Activated CD8-positive, alpha-beta T cell treated with anti-CD3 and anti-CD28 coated beads, Interleukin-2, amount 10 ng/mL, durations not matched to agents 7 days and 5 days (primary cell): ENCODE measurements at places on chromosomes 3 and 15.

GRCh38 chr3:48241796-48242455 is 1.0 kb downstream of the ZNF589 start:
- peak overlapping the region; percentile 96 for H3K27ac ChIP-seq
- peak overlapping the region; percentile 92 for H3K4me3 ChIP-seq
- no peaks in the 10 kb centered on the region for H3K27me3 ChIP-seq
- peaks cover 11% of the 10 kb centered on the region for H3K36me3 ChIP-seq

- no peak overlapping the region for H3K27ac ChIP-seq
- DNase-seq = no peak
- peaks cover 15% of the 10 kb centered on the region for H3K4me1 ChIP-seq
- H3K36me3 ChIP-seq = peaks cover 21% of the 10 kb centered on the region
- H3K4me3 ChIP-seq = no peak overlapping the region
- H3K27me3 ChIP-seq = no peaks in the 10 kb centered on the region
These were observed 12.5 kb downstream of the SLC6A6 start for GRCh38 chr3:14414846-14415464.

GRCh38 chr3:4908433-4909156 is 70.6 kb upstream of the BHLHE40 start:
- no peak overlapping the region for H3K4me3 ChIP-seq
- H3K4me1 ChIP-seq = peaks cover 55% of the 10 kb centered on the region
- H3K27ac ChIP-seq = no peak overlapping the region
- no peak for DNase-seq

DNA sequence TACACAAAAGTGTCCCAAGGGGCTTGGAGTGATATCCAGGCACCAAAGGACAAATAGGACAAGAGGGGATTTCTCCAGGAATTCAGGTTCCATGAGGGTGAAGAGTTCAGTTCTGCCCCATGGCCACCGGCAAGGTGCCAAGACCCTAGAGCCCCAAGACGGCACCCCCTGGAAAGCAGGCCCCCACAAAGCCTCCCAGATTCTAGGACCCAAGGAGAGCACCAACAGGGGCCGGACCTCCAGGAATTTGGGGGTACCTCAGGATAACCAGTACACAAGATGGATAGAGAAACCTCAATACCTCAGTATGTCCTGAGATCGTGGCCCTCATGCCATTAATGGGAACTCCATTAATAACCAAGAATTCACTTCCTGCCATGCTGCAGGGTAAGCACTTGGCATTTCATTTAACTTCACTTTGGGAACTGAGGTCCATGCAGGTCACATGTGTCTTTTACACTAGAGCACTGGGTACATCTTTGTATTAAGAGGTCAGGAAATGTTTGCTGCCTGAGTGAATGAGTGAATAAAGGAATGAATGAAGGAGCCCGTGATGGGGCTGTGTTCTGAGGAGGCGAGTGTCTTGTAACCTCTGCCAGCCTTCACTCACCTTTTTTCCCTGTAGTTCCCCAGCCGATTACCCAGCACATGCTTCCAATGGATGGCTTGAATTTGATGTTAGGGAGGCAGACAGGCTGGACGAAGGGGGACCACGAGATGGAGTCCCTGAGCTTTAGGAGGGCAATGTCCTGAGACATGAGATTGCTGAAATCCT is 15.5 kb upstream of the PRSS50 start:
- H3K4me1 ChIP-seq = no peaks in the 10 kb centered on the region
- peaks cover 19% of the 10 kb centered on the region for H3K27me3 ChIP-seq
- no peak for DNase-seq
- no peak overlapping the region for H3K27ac ChIP-seq
- no peak overlapping the region for H3K4me3 ChIP-seq
- H3K36me3 ChIP-seq = no peaks in the 10 kb centered on the region

DNA sequence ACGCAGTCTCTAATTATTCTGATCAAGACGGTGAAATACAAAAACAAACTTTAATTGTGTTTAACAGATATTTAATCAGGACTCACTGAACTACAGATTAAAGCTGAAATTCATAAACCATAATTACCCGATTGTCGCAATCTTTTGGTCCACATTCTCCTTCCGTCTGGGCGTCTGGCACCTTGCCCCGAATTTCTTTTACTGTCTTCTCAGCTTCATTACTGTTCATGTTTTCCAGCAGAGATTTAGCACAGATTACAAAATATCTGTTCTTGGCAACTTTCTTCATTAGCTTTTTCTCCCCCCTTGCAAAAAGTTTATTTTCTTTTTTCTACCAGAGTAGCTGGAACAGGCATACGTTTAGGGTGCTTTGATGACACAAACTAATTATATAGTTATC is 271.4 kb downstream of the TIGIT start:
- DNase-seq = no peak
- no peak overlapping the region for H3K4me3 ChIP-seq

GRCh38 chr3:32383136-32383711 is 8.4 kb upstream of the CMTM7 start:
- H3K36me3 ChIP-seq = no peaks in the 10 kb centered on the region
- no peak for DNase-seq
- H3K4me3 ChIP-seq = no peak overlapping the region
- H3K27me3 ChIP-seq = peaks cover 12% of the 10 kb centered on the region
- H3K4me1 ChIP-seq = no peaks in the 10 kb centered on the region
- H3K27ac ChIP-seq = no peak overlapping the region

DNA sequence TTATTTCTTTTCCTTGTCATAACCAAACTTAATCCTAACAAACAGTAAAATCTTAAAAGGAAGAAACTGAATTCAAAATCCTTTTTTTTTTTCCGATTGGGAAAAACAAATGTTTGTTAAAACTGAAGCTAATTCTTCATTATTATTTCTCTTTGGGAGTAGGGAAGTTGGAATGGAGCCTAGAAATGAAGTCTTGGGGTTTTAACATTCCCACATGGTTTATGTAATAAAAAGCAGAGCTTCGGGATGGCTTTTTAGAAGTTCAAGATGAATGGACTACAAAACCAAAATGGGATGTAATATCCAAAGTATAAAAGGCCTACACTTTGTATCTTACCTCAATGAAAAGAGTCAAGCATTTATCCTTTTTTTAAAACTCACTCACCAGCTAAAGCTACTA is 189.0 kb upstream of the TMC3 start:
- peaks cover 2% of the 10 kb centered on the region for H3K27me3 ChIP-seq
- H3K4me3 ChIP-seq = no peak overlapping the region
- no peak for DNase-seq
- H3K4me1 ChIP-seq = no peaks in the 10 kb centered on the region
- no peaks in the 10 kb centered on the region for H3K36me3 ChIP-seq

DNA sequence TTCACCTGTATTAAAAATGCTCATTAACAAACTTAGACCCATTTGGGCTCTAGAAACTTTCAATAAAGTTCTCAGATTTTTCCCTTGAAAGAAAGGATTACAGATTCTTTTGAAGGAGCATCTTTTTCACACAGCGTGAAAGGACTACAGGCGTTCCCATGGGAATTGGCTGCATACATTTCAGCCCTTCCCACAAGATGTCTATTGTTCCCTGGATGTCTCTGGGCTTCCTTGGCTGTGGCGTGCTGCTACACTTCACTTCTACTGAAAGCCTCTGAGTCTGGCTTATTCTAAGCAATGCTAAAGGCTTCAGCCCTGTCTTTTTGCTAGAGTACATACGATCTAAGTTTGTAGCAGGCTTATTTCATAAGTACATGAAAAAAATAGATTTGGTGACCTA is 1.4 kb downstream of the VEPH1 start:
- DNase-seq = no peak
- H3K27ac ChIP-seq = no peak overlapping the region
- no peaks in the 10 kb centered on the region for H3K4me1 ChIP-seq
- H3K36me3 ChIP-seq = no peaks in the 10 kb centered on the region
- H3K27me3 ChIP-seq = peaks cover 28% of the 10 kb centered on the region
- no peak overlapping the region for H3K4me3 ChIP-seq

GRCh38 chr3:193744822-193745684 is 152.0 kb downstream of the OPA1 start:
- DNase-seq = no peak
- peaks cover 22% of the 10 kb centered on the region for H3K27me3 ChIP-seq
- H3K27ac ChIP-seq = no peak overlapping the region
- H3K36me3 ChIP-seq = no peaks in the 10 kb centered on the region
- H3K4me1 ChIP-seq = peaks cover 7% of the 10 kb centered on the region

DNA sequence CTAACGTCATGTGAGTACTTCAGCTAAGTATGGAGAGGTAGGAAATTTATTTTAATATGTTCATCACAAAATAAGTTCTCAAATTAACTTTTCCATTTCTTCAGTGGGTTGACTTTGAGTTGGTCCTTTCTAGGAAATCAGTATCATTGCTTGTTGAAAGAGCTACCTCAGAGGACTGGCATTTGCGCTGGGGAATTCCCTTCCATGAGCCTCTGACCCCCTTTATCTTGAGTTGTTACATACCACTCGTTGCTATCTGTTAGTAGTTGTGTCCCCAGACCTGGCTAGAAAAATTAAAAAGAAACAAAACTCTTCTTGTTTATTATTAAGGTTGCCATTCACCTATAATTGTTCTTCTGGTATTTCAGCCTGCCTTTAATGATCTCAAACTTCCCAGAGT is 96.8 kb upstream of the ROBO2 start:
- H3K36me3 ChIP-seq = no peaks in the 10 kb centered on the region
- DNase-seq = no peak
- no peak overlapping the region for H3K27ac ChIP-seq
- H3K4me1 ChIP-seq = no peaks in the 10 kb centered on the region
- no peaks in the 10 kb centered on the region for H3K27me3 ChIP-seq

- no peaks in the 10 kb centered on the region for H3K36me3 ChIP-seq
- DNase-seq = no peak
- no peak overlapping the region for H3K4me3 ChIP-seq
- H3K4me1 ChIP-seq = peaks cover 3% of the 10 kb centered on the region
- no peak overlapping the region for H3K27ac ChIP-seq
- H3K27me3 ChIP-seq = no peaks in the 10 kb centered on the region
These were observed 155.9 kb downstream of the RBMS3 start for GRCh38 chr3:29436612-29437323.

DNA sequence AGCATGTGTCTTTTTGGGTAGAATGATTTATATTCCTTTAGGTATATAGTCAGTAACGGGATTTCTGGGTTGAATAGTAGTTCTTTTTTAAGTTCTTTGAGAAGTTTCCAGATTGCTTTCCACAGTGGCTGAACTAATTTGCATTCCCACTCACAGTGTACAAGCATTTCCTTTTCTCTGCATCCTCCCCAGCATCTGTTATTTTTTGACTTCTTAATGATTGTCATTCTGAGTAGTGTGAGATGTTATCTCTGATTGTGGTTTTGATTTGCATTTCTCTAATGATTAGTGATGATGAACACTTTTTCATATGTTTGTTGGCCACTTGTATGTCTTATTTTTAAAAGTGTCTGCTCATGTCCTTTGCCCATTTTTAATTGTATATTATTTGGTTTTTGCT is 337.6 kb downstream of the EFHB start:
- no peaks in the 10 kb centered on the region for H3K27me3 ChIP-seq
- no peaks in the 10 kb centered on the region for H3K36me3 ChIP-seq
- DNase-seq = no peak
- no peaks in the 10 kb centered on the region for H3K4me1 ChIP-seq
- H3K27ac ChIP-seq = no peak overlapping the region

DNA sequence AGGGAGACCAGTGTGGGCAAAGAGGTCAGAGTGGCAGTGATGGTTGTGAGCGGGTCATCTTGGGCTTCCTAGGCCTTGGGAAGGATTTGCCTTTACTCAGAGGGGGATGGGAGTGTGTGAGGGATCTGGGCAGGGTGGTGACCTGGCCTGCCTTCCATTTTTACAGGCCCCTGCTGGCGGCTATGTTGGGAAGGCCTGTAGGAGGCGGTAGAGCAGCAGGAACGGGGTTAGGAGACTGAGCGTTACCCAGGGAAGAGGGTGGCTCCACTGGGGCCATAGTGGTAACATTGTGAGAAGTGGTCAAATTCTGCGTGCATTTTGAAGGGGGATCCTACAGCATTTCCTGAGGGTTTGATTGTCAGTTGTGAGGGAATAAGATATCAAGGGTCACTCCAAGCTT is 307.3 kb upstream of the CTDSPL start:
- H3K36me3 ChIP-seq = no peaks in the 10 kb centered on the region
- H3K27me3 ChIP-seq = peaks cover 2% of the 10 kb centered on the region
- no peak for DNase-seq
- H3K27ac ChIP-seq = no peak overlapping the region
- H3K4me3 ChIP-seq = no peak overlapping the region

DNA sequence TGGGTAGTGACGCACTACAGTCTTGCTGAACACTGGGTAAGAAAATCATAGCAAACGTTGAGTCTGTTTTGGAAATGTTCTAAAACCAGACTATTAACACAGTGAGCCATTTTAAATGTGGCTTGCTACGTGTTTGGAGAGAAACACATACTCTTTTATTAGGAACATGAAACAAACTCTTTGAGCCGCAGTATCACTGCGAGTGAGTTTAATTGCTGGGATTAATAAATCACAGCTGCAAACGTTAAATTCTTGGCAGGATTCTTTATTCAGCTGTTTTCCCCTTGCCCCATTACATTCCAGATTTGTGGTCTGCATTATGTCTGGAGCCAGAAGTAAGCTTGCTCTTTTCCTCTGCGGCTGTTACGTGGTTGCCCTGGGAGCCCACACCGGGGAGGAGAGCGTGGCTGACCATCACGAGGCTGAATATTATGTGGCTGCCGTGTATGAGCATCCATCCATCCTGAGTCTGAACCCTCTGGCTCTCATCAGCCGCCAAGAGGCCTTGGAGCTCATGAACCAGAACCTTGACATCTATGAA is 33.6 kb downstream of the BTD start:
- H3K4me3 ChIP-seq = no peak overlapping the region
- peaks cover 53% of the 10 kb centered on the region for H3K4me1 ChIP-seq
- no peaks in the 10 kb centered on the region for H3K36me3 ChIP-seq
- no peak overlapping the region for H3K27ac ChIP-seq
- DNase-seq = no peak
- H3K27me3 ChIP-seq = no peaks in the 10 kb centered on the region

DNA sequence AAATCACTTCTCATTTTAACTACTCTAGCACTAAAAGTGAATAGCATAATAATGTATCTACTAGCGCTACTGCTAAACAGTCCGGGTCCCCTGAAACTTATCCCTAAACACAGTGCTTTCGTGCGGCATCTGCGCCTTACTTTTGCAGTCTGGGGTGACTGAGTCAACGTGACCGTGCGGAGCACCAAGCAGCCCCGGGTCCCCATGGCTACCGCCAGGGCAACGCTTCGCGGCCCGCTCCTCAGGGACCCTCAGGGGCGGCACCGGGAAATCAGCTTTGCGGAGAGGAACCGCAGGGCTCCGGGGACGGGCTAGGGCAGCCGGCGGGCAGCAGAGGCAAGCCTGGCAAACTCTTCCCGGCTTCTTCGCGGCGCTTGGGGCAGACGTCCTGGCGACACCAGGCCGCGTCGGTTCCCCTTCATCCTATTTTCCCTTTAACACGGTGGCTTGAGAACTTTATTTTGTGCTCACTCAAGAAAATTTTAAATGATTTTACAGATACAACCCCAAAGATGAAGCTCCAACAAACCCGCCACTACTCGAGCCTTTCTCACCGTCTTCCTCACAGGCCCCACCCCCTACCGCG is 757 bp upstream of the DIPK2A start:
- H3K36me3 ChIP-seq = peaks cover 7% of the 10 kb centered on the region
- H3K27ac ChIP-seq = peak overlapping the region; percentile 88
- peaks cover 20% of the 10 kb centered on the region for H3K4me1 ChIP-seq
- H3K4me3 ChIP-seq = peak overlapping the region; percentile 92
- peaks cover 10% of the 10 kb centered on the region for H3K27me3 ChIP-seq
